ENCODE measurements at places on chromosomes 2 and 18.

DNA sequence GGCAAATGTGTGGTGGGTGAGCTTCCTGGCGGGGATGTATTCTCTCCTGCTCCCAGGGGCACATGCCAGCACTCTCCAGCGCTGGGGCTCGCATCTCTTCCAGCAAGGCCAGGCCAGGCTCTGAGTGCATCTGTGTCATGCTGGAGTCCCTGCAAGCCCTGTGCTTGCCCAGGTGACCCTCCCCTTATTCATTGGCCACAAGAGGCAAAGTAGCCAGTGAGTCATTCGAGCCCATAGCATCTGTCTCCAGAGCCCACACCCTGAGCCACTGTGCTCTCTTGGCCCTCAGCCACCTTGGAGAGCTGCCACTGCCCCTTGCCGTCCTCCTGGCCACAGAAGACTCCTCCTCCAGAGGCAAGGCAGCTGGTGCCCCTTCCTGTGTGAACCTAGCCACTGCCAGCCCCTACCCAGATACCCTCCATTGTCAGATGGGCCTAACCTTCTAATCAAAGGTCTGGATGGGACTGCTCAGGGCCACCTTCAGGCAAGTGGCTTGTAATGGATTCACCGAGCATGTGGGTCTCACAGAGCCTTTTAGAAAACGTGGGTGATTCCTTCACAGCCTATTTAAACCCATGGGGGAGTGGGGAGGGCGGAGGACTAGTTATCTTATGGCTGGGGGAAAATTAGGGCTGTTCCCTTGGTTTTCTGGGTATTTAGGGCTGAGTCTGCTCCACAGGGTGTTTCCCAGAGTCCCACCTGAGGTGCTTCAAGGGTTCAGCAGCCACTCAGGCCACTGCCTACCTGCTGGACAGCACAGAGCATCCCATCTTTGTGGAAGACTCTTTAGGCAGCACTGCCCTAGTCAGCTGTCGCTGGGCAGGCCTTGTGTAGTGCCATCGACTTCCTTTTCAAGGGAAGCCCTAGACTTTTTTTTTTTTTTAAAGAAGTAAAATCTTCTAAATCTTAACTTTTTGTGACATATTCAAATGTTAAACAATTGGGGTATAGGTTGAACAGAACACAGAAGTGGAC is 137.4 kb downstream of the ACOXL start:
- DNase-seq, result no peak

GRCh38 chr2:118322406-118322805 is 234.1 kb downstream of the INSIG2 start:
- DNase-seq, result no peak

DNA sequence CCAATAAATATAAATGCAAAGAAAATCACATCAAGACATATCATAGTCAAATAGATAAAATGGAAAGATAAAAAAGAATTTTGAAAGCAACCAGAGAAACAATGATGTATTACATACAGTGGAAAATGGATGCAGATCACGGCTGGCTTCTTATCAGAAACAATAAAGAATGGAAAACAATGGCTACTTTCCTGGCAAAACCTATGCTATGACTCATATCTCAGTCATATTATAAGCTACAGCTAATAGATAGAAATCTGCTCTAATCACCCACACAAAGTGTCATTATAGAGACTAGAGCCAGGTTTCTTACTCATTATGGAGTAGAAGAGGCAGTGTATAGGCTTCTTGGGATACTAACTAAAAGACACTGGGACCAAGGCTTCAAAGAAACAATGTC is 93.5 kb upstream of the TACR1 start:
- no peak for DNase-seq

- no peak for DNase-seq
Observed at GRCh38 chr2:197943731-197944130, 139.3 kb downstream of the PLCL1 start.

DNA sequence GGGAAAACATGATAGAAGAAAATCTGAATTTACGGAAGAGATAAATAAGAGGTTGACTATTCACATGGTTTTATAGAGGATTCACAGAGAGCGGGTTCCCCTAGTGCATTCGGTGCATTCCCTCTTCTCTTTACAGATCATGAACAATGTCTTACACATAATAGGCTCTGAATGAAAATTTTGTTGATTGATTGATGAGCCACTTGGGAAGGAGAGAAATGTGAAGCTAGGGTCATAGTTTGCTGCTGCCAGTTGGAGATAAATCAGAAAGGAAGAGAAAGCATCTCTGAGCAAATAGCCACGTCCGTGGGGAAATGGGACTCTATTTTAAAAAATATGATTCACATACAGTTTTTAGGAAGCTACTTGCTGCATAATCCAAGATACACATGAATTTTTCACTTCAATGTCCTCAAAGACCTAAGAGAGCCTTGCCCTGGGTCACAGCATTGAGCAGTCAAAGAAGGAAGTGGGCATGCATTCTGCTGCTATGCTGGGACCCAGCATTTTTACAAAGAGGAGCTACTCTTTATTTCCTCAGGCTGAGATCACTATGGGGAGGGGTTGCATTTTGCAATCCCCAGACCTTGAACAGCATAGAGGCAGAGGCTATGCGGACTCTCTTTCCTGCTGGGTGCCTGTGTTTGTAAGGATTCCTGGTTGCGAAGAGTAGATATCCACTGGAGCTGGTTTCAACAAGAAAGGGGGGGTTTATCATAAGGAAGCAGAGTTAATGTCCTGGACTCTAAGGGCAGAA is 395.3 kb downstream of the TSN start:
- DNase-seq, result no peak

DNA sequence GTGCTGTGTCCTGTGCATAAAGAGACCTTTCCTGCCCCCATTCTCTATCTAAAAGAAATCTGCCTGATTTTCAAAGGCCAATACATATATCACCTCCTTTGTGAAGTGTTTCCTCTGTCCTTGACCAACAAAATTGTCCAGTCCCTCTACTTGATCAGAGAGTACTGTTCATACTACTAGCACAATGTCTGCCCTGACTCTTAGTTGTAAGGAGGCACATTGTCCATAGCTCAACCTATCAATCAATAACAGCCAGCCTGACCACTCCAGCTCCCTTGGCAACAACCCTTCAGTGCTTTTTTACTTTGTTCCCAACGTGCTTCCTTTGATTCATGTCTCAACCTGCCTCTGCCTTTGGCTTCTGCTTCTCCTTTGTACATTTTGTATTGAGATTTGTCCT is 398.9 kb downstream of the TRIB2 start:
- DNase-seq, result no peak

DNA sequence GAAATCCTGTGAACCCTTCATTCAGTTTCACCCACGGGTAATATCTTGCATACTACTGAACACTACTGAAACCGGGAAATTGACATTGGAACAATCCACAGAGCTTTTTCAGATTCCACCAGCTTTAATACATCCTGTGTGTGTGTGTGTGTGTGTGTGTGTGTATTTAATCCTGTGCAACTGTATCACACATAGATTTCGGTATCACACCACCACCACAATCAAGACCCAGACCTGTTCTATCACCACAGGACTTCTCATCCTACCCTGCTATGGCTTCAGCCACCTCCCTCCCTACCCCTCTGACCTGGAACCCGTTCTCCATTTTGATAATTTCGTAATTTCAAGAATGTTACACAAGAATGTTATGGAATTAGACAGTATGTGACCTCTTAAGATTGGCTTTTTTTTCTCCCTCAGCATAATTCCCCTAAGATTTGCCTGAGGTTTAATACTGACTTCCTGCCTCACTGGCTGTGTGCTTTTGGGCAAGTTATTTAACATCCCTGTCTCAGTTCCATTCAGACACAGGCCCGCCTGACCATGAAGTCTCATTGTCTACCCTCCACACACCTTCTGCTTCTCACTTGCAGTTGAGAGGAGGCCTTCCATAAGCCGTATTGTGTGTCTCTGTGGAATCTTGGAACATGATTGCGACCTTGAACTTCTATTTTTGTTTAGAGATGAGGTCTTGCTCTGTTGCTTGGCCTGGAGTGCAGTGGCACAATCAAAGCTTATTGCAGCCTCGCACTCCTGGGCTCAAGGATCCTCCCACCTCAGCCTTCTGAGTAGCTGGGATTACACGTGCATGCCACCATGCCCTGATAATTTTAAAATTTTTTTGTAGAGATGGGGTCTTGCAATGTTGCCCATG is 14.4 kb upstream of the TMEM131 start:
- no peak for DNase-seq

DNA sequence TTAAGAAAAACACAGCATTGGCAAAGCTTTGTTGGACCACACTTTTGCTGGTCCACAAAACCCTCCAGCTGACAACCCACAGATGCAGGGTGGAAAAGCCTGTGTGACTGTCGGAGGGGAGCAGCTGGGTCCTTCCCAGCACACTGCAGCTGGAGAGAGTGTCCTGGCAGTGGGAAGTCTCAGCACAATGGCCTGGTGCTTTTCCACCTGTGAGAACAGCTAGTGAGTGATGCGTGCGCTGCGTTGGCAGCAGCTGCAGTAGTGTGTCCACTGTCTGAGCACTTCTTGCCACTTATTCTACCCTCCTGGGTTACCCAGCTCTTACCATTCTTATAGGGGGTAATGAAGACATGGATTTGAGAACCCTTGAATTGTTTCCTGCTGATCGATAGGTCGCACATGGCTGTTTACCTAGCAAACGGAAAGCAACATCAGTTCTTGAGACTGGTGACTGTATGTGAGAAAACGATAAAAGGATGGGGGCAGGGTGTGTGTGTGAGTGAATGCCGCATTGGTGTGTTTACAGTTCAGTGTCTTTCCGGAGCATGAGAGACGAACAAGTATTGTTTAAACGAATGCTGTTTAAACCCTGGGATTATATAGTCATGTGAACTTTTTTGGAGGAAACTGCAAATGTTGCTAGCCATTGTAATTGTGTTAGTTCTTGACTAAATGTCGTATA is 69.7 kb downstream of the LYPD6 start:
- DNase-seq, result no peak

DNA sequence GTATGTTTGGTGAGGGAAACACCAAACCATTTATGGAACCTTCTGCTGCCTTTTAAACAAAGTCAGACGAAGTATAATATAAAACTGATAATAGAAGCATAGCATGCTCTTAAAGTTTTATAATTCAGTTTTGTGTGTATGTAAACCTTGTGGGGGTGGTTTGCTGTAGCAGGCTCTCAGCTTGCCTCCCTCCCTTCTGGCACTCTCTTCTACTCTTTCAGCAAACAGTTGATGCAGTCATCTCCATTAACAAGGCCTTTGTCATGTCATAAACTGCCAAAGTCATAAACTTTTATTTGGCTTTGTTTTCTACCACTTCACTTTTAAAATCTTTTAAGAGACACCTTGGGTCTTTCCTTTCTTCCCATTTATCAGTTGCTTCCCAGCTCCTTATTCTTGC is 448.2 kb upstream of the SETBP1 start:
- DNase-seq, result no peak

DNA sequence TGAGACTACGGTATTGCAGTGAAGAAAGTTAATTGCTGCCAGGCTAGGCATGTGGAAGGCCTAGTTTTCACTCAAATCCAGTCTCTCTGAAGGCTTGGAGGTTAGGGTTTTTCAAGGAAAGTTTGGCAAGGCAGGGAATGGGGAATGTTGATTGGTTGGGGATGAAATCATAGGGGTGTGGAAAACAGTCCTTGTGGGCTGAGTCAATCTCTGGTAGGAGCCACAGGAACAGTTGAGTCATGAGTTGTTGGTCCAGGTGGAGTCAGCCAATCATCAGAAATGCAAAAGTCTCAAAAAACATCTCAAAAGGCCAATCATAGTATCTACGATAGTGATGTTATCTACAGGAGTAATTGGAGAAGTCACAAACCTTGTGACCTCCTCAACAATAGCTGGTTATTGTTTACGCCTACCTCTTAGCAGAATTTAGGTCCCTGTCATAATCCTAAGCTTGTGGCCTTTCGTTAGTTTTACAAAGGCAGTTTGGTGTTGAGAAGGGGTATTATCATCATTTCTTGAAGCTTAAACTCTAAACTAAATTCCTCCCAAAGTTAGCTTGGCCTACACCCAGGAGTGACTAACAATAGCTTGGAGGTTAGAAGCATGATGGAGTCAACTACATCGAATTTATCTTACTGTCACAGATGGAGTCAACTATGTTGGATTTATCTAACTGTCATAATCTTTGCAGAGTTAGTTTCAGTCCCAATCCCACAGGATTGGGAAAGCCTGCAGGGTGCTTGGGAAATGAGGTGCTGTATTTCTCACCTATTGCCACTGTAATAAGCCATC is 33.7 kb upstream of the APCDD1 start:
- DNase-seq, result no peak

DNA sequence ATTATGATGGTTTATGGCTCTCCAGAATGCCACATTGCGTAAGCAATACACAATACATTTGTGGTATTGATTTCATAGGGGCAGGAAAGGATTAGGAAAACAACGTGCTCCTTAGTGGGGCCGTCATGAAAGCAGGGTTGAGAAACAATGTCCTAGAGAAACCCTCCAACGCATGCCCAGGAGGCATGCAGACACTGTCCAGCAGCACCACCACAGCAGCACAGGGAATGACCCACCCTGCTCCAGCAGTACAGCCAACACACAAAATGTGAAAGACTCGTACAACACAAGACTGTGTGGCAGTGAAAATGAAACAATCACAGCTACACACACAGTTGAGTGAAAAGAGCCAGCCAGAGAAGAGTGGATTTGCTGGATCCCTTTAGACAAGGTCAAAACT is 66.3 kb downstream of the FAM168B start:
- DNase-seq, result no peak

Data from stimulated activated CD4-positive, alpha-beta T cell treated with anti-CD3 and anti-CD28 coated beads, Interleukin-15, amount 100 ng/mL, for 1 hour (primary cell).